ENCODE measurements at places on chromosomes 11 and 22.

DNA sequence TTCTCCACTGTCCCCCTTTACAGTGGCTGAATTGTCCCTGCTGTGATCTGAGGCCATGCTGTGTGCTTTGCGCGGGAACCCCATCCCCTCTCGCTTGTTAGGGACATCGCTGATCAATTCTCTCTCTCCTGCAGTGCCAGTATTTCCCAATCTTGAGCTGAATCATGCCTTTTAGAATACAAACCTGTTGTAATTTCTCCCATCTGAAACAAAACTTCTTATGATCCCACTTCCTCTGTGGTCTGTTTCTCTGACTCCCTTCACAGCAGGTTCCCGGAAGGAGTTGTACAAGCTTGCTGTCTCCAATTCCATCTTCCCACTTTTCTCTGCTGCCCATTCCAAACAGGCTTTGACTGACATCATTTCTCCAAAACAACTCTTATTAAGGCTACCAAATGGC, 16.8 kb downstream of the ADAMTS15 start:
- H3K27ac ChIP-seq = no peak overlapping the region
- no peak overlapping the region for H3K4me3 ChIP-seq
- no peak for DNase-seq
- no peaks in the 10 kb centered on the region for H3K4me1 ChIP-seq
- H3K36me3 ChIP-seq = peaks cover 4% of the 10 kb centered on the region
- no peaks in the 10 kb centered on the region for H3K27me3 ChIP-seq

GRCh38 chr11:100777103-100777502, 90.0 kb downstream of the ARHGAP42 start:
- H3K36me3 ChIP-seq = no peaks in the 10 kb centered on the region
- H3K27me3 ChIP-seq = no peaks in the 10 kb centered on the region
- H3K4me1 ChIP-seq = no peaks in the 10 kb centered on the region

- H3K27me3 ChIP-seq = no peaks in the 10 kb centered on the region
- no peak for DNase-seq
- no peak overlapping the region for H3K4me3 ChIP-seq
- H3K4me1 ChIP-seq = no peaks in the 10 kb centered on the region
These were observed 41.4 kb upstream of the CLDN5 start for GRCh38 chr22:19565382-19566278.

DNA sequence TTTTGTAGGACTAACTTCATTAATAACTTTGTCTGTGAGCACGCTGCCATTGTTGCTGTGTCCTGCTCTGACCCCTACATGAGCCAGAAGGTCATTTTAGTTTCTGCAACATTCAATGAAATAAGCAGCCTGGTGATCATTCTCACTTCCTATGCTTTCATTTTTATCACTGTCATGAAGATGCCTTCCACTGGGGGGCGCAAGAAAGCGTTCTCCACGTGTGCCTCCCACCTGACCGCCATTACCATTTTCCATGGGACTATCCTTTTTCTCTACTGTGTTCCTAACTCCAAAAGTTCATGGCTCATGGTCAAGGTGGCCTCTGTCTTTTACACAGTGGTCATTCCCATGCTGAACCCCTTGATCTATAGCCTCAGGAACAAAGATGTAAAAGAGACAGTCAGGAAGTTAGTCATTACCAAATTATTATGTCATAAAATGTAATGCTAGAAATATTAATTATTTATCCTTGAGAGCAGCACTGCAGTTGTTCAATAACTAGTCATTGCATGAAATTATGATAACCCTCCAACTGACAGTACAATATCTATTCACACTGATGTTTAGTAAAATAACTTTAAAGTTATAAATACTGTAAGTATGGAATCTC, 46.4 kb upstream of the OR5D13 start:
- H3K4me1 ChIP-seq = no peaks in the 10 kb centered on the region
- no peaks in the 10 kb centered on the region for H3K27me3 ChIP-seq
- no peaks in the 10 kb centered on the region for H3K36me3 ChIP-seq
- no peak overlapping the region for H3K27ac ChIP-seq

GRCh38 chr11:123239191-123240150, 44.4 kb upstream of the CLMP start:
- no peak overlapping the region for H3K27ac ChIP-seq
- H3K4me3 ChIP-seq = no peak overlapping the region
- no peaks in the 10 kb centered on the region for H3K27me3 ChIP-seq

DNA sequence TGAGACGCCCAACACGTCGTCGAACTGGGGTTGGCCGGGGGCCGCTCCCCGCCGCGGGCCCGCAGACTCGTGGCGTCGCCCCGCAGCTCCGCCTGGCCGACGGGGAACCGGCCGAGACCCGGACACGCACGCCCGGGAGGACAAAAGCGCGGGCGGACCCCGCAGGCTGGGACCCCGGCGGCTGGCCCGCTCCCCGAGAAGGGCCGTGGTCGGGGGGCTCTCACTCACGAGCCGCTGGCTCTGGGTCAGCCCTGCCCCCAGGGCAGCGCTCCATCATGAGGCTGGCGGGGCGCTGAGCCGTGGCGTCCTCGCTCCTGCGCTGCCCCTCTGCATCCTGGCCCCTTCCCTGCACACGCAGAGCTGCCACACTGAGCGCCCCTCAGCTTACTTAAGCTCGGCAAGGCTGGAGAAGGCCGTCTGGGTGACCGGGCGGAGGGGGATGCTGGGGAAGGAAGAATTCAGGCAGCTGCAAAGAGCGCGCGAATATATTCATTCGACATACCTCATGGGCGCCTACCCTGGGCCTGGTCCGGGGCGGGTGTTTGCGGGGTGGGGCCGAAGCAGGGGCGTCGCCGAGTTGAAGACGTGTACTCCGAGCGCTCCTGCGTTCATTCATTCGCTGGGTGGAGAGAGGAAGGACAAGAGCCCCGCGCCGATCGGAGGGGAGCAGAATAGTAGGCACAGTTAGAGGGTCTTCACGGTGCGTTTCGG, 579 bp upstream of the CYB5R2 start:
- no peak overlapping the region for H3K27ac ChIP-seq
- H3K4me3 ChIP-seq = peak overlapping the region; percentile 43
- DNase-seq = no peak
- H3K4me1 ChIP-seq = peaks cover 3% of the 10 kb centered on the region

DNA sequence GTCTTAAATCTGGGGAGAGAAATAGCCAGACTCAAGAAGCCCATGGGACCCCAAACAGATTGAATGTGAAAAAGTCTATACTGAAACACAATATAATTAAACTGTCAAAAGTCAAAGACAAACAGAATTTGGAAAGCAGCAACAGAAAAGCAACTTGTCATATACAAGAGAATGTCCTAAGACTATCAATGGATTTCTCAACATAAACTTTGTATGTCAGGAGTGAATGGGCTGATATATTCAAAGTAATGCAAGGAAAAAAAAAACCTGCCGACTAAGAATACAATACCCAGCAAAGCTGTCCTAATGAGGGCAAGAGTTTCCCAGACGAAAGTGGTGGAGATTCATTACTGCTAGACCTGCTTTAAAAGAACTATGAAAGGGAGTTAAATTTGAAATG, 73.2 kb downstream of the TBC1D22A start:
- H3K27ac ChIP-seq = no peak overlapping the region
- no peaks in the 10 kb centered on the region for H3K27me3 ChIP-seq
- no peaks in the 10 kb centered on the region for H3K4me1 ChIP-seq
- no peak for DNase-seq
- H3K36me3 ChIP-seq = no peaks in the 10 kb centered on the region

GRCh38 chr11:14346303-14346955, 12.6 kb downstream of the RRAS2 start:
- no peaks in the 10 kb centered on the region for H3K36me3 ChIP-seq
- no peak overlapping the region for H3K27ac ChIP-seq
- H3K4me1 ChIP-seq = peaks cover 3% of the 10 kb centered on the region
- DNase-seq = no peak

GRCh38 chr11:99632969-99633368, 612.2 kb downstream of the CNTN5 start:
- H3K27ac ChIP-seq = no peak overlapping the region
- H3K4me3 ChIP-seq = no peak overlapping the region
- H3K27me3 ChIP-seq = no peaks in the 10 kb centered on the region
- DNase-seq = no peak
- H3K4me1 ChIP-seq = no peaks in the 10 kb centered on the region
- no peaks in the 10 kb centered on the region for H3K36me3 ChIP-seq

GRCh38 chr22:45310331-45310976, 720 bp downstream of the FAM118A start:
- no peaks in the 10 kb centered on the region for H3K27me3 ChIP-seq
- H3K4me1 ChIP-seq = peaks cover 1% of the 10 kb centered on the region

DNA sequence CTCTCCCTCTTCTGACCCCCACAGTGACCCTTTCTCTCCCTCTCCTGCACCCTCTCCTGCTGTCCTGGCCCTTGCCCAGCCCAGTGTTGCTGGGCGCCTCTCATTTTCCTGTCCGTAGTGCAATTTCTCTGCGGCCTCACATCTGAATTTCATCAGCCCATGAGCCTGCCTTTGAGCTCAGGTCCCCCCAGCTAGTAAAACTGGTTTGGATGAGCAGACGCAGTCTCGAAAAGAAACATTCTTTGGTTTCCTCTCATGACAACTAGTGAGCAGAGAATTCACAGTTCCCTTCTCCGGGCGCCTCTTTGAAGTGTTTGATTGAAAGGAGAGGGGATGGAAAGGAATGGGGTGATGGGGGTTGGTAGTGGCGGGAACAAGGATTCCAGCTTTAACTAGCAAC, 126.0 kb upstream of the CADM1 start:
- DNase-seq = no peak
- H3K36me3 ChIP-seq = no peaks in the 10 kb centered on the region
- no peak overlapping the region for H3K27ac ChIP-seq
- no peaks in the 10 kb centered on the region for H3K4me1 ChIP-seq
- H3K27me3 ChIP-seq = no peaks in the 10 kb centered on the region

DNA sequence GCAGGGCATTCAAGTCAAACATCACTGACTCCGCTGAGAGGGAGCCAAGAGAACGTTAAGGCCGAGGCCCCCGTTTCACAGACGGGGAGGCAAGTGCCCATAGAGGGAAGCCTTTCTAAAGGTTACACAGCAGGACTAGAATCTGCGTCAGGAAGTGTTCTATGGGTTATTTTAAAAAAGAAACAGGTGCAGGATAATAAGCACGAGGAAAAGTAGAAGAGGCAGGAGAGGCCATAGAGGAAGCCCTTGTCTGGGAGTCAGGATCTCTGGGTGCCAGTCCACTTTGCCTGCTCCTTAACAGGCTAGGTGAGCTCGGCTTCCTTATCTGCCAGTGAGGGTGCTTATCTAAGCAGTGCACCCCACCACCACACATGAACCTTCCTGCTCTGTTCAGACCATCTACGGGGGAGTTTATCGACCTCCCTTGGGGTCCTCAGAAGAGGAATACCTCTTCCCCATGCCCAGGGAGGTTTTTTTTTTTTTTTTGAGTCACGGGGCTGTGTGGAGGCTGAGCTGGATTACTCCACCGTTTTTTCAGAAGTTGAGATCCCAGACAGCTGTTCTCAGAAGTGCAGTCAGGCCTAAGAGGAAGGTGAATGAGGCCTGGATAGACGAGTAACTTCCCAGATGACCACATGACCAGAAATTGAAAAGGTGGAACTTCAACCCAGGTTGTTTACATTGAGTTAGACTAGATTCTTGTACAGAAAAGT, 1.2 kb upstream of the FCHSD2 start:
- H3K4me1 ChIP-seq = 0 out of 2 replicates have a peak, but pooled peaks cover 2% of the 10 kb centered on the region
- DNase-seq = no peak
- no peaks in the 10 kb centered on the region for H3K36me3 ChIP-seq
- no peak overlapping the region for H3K27ac ChIP-seq

- H3K4me1 ChIP-seq = 0 out of 2 replicates have a peak, but pooled peaks cover 4% of the 10 kb centered on the region
- DNase-seq = no peak
- H3K36me3 ChIP-seq = no peaks in the 10 kb centered on the region
- no peak overlapping the region for H3K4me3 ChIP-seq
These were observed 34.9 kb downstream of the MAPK1 start for GRCh38 chr22:21832291-21833290.

DNA sequence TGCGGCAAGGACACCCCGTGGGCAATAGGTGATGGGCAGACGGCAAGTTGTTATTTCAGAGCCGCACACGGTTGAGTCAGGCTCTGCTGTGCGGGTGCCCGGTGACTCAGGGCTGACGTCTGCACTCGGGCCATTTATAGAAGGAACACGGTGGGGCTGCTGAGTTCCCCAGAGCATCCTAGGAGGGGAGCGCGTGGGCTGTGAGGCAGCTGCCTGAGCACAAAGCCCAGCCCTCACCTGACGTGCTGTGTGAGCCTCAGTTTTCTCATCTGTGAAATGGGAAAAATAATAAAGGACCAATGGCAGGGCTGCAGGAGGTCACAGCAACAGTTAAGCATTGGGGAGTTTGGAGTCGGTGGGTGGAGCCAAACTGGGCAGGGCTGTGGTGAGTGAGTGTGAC, 11.3 kb upstream of the RHOD start:
- no peak overlapping the region for H3K4me3 ChIP-seq
- no peaks in the 10 kb centered on the region for H3K27me3 ChIP-seq
- no peaks in the 10 kb centered on the region for H3K36me3 ChIP-seq

DNA sequence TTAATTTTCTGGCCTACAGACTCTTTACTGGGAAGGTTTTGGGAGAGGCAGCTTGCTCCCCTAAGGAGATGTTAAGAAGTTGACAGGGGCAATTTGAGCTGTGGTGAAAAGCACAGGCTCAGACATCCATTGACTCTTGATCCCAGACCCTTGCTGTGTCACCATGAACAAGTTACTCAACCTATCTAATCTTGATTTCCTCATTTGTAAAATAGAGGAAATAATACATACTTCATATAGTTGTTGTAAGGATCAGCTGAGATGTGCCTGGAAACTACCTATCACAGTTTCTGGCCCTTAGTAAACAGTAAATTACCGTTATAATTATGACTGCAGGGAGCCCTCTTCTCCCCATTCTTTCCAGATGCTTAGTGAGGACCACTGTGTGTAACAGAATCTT, 16.6 kb upstream of the SCGB1D4 start:
- H3K36me3 ChIP-seq = no peaks in the 10 kb centered on the region
- DNase-seq = no peak
- no peaks in the 10 kb centered on the region for H3K4me1 ChIP-seq
- H3K27ac ChIP-seq = no peak overlapping the region

- peaks cover 28% of the 10 kb centered on the region for H3K27me3 ChIP-seq
- no peak overlapping the region for H3K4me3 ChIP-seq
- no peaks in the 10 kb centered on the region for H3K36me3 ChIP-seq
- peak; percentile 29 for DNase-seq
- H3K27ac ChIP-seq = no peak overlapping the region
These were observed 48.1 kb upstream of the TOP3B start for GRCh38 chr22:22030493-22031182.

GRCh38 chr22:19870153-19871022, 15.7 kb upstream of the GNB1L start:
- no peaks in the 10 kb centered on the region for H3K36me3 ChIP-seq
- H3K27ac ChIP-seq = no peak overlapping the region
- H3K27me3 ChIP-seq = no peaks in the 10 kb centered on the region
- no peak for DNase-seq
- H3K4me3 ChIP-seq = no peak overlapping the region
- peaks cover 3% of the 10 kb centered on the region for H3K4me1 ChIP-seq

DNA sequence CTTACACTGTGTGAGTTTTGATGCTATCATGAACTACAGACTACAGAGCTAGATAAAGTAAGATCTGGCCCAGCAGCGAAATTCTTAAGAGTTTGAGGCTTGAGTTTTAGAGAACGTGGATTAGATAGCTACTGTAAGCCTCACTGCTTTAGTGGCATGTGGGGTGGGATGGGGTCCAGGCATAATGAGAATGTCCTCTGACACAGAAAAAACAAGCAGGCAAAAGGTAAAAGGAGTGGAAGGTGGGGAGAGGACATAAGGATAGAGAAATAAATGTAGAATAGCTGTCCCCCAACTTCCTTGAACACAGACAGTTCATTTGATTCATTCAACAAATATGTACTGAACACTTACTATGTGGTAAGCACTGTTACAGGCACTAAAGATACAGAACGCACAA, 324.5 kb upstream of the PITPNB start:
- H3K27ac ChIP-seq = no peak overlapping the region
- H3K27me3 ChIP-seq = no peaks in the 10 kb centered on the region

Data from iPS DF 6.9 (cell line).